ENCODE measurements at places on chromosomes 1 and 21.

DNA sequence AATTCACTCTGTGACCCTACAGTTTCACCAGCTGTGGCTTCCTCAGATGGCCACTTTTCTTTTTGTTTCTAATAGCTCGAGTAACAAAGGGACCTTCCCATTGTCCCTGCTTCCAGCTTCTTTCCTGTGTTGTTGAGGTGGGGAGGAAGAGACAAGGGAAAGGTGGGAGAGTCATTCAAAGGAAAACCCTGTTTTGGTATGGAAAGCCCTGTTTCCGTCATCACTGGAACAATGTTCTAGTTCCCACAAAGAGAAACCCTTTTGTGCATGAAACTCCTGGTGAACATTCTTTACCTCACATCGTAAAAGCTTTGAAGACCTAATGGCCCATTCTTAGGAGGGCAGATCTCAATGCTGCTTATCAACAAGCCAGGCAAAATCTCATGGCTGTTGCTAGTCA, 62.2 kb downstream of the ABCA4 start:
- DNase-seq: no peak

- DNase-seq: no peak
Observed at GRCh38 chr1:109243860-109244552, 5.3 kb upstream of the CELSR2 start.

DNA sequence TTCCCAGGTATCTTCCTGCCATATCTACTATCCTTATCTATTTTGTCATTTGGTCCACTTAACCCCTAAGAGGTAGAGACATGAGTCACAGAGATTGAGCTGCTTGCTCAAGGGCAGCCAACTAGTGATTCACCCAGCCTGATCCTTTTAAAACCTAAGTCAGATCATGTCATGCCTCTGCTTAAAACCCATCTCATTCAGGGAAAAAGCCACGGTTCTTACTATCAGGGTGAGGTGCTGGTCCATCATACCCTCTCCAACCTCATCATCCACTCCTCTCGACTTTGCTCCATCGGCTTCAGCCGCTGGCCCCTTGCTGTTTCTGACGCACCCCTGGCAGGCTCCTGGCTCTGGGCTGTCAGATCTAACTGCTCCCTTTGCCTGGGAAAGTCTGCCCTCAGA, 14.4 kb upstream of the PPP1R15B start:
- no peak for DNase-seq

DNA sequence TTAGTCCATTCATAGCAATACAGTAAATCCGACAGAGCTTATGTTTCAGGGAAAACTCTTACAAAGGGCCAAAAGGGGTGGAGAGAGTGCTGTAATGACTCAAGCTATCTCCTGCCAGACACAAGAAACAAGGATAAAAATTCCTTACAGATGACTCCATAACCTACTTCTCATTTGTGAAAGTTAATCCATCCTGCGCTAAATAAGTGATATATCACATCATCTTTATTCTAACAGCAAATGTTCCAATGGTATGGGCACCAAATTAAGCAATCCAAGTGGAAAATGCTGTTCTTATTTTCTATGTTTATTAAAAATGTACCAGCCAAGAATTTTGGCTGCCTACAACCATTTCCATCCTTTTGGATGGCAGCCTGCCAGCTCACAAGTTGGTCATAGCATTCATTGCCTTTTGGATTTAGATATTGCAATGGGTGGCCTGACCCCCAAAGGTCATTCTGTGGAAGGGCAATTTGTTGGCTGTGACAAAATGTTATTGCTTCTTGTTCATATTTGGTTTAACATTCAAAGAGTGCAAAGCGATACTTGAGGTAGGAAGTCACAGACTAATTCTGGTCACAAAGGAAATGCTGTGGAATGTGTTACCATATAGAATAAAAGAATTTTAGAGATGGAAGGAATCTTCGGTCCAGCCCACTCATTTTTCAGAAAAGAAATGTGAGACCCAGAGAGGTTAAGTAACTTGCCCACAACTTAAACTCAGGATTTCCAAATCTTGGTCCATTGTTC, 2.8 kb upstream of the ENAH start:
- no peak for DNase-seq

- DNase-seq: no peak
Observed at GRCh38 chr1:178716111-178716510, 8.9 kb upstream of the RALGPS2 start.

DNA sequence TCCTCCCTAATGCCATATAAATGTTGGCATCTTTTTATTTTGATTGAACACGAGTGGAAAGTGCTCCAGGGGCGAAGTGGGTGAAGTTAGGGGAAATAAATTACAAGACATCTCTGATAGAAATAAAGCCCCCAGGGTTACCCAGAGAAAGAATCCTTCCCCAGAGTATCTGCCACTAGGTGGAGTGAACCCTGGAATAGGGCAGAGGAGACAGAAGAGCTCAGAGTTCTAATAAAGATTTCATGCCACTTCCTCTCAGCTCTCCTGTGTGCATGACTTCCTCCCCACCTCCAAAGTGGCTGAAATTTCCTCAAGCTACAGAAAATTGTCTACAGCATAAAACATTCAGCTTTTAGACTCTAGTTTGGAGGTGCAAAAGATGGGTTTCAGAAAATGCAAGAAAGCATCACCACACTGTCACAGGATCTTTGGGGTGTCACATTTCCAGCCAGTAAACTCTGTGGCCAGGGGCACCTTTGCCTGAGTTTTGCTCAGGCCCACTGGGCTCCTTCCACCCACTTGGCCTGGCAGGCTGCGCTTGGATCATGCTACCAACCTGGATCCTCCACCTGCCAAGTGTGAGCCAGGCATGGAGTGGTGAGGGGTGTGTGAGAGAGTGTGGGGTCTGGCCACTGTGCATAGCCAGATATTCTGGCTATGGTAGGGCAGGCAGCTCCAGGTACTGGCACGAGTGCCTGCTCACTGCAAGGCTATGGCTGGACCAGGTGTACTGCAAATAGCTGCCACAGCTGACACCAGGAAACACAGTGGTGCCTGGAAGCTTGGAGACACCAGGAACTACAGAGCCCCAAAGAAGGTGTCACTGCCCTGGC, 208.8 kb upstream of the USP25 start:
- no peak for DNase-seq

DNA sequence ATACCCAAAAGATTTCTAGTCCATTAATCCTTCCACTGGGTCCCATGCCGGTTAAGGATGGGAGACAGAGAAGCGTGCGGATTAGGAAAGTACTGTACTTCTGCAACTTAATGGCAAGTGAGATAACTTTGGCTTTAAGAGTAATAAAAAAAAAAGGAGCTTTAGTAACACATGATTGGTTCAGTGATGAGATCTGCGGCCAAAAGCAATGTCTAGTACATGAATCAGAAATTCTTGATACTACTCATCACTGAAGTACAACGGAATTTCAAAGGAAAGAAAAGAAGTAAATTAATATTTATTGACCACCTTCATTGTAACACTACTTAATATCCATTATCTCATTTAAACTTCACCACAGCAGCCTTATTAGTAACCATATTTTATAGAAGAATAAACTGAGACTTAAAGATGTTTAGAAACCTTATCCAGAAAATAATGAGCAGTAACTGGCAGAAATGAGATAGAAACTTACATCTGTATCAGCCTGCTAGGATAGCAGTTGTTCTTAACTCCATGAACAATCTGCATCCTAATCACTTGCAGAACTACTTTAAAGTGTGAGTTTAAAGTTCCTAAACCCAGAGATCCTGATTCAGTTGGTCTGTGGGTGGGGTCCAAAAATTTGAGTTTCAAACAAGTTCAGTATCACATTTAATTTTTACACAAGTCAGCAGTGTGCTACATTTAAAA, 14.1 kb upstream of the NUF2 start:
- no peak for DNase-seq

GRCh38 chr21:32113486-32113885, 165.4 kb downstream of the MIS18A start:
- no peak for DNase-seq

DNA sequence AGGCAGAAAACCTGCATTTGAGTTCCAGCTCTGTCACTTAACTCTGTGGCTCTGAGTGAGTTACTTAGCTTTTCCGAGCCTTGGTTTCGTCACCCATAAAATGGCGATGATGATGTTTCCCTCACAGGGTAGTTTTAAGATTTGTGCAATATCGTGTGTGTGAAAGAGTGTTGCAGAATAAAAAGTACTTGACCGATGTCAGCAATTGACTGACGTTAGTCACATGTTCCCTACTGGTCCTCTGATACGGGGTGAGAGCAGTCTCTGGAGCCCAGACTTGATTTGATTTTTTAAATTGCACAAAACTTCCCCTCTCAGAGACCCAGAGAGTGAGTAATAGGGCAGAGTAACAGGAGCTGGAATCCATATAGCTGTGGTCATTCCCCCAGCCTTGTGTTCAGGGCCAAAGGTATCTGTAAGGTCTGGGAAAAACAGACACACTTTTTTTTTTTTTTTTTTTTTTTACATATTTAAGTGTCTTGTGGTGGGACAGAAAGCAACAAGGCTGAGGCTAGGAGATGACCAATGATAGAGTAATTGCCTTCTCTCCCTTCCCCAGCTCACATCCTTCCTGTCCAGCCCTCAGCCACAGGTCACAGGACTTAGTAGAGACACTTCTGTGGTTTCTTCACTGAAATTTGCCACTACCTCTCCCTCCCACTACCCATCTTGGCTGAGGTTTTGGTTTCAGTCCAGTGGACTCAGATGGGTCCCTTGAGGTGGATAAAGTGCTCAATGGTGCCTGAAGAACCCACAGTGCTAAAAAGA, 2.0 kb downstream of the FCER1G start:
- peak; percentile 78 for DNase-seq

DNA sequence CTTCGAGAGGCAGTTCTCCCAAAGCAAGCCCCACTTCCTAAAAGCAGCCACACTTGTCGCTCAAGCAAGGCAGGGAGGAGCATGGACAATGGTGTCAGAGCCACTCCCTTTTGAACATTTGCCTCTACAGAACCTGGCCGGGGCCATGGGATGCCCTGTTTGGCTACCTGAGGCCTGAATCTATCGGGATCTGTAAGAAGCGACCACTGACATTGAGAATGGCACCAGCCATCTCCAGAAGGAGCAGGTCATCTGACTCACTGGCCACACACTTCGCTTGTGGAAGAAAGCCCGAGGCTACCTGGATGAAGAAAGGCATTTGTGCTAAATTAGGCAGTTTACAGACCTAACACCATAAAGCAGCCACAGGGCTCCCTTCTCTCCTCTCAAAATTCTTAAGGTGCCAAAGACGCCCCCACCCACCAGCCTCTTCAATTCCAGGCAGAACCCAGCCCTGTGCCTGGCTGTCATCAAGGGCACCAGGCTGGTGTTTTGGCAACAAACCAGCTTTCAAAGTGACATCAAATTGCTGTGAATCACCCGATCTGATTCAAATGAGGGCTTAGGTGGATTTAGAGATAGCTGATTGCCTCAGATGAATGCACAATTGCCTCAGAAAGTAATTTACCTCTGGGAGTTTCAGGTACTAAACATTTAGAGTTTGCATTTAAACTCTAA, 104.8 kb downstream of the ETS2 start:
- no peak for DNase-seq

DNA sequence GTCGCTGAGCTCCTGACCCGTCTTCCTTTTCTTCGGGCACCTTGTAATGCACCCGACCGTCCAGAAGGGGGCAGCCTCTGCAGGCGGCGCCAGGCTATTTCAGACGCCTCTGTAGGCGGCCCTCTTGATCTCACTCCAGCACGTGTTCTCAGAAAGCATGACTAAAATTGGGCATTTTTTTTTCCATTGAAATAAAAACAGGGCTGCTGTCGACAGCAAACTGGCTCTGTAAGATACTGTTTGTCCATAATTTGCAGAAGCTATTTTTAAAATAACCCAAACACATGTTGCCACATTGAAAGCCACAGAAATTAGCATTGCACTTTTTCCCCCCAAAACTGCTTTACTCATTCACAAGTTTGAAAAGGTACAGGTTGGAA, 78.0 kb downstream of the STUM start:
- DNase-seq: peak; percentile 66

GRCh38 chr1:68811806-68812205, 314.9 kb upstream of the DEPDC1 start:
- DNase-seq: no peak

DNA sequence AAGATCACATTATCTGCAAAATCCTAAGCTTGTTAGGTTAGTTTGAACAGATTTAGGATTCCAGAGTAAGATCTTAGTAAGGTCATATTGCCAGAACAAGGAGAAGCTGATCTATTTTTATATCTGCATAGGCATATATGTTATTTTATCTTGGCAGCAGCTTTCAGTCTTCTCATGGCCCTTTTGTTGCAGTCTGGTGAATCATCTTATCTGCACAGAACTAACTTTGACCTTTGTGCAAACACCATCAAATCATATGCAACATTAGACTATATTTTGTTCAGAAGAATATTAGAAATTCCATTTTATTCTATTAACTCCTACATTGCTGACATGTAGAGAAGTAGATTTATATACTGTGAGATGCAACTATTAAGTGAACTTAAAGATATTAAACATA, 107.3 kb downstream of the CLEC20A start:
- no peak for DNase-seq

GRCh38 chr1:60171801-60172200, 98.2 kb upstream of the C1orf87 start:
- DNase-seq: no peak

Measured in CMK (cell line).